Right ventricle myocardium inferior (tissue), 1 donor: ENCODE measurements at places on chromosomes 16 and 17. TPM values are rescaled to one million over a fixed set of nuclear protein-coding genes. Genes with fewer than 3 reads are reported as not detected.

DNA sequence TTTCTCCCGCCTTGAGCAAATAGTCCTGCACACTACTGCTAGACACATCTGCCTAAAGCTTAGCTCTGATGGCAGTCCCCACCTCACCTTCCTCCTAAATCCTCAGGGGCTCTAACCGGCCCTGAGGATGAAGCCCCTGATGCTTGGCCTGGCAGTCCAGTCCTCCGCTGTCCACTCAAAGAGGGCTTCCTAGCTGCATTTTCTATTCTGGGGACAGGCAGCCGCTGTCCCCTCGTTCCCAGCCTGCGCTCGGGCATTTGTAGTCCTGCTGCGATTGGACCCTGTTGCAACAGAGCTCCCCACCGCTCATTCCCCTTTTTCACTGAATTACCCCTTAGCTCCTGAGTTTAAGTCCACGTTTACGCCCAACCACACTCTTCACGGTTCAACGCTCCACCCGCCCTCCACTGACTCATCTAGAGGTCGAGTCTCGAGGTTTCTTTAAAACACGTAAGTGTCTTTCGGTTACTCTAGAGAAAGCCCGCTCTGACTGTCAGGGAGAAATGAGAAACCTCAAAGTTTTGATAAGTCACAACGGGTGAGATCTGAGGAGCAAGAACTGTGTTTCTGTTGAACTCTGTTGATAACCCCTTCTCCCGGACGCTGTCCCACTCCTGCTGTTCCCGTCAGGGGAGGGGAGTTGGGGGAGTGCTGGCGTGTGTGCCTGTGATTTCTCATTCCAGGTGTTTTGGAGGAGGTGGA lies 4.5 kb downstream of the CCR7 start:
- no peak for DNase-seq

DNA sequence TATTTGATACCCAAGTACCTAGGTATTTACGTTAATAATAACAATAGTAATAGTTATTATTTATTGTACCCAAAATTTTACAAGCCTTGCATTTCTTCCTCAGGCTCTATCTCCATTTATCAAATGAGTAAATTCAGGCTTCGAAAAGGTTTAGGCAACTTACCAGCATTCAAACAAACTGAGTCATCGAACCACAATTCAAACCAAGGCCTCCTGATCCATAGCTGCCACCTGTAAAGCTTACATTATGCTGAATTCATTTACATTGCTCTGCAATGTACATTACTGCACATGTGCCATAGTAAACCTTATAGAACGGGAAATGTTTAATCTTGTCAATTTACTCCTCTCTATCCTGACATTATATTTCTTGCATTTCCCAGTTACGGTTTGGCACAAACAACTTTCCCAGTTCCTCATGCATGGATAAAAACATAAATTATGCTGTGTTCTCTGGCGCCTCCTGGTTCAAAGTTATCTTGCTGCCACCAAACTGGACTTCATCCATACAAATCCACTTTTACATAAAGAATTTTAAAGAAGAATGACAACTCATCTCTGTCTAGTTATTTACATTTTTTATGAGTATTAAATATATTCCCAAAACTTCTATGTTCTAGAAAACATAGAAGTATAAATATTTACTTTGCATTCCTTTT lies 360.6 kb upstream of the SOX9 start:
- no peak for DNase-seq

- peak; percentile 89 for DNase-seq
These were observed 3.5 kb upstream of the RPL13 start for GRCh38 chr16:89556750-89557689.

Gene CD300A
- 2.4 TPM for total RNA-seq

- peak; percentile 81 for DNase-seq
These were observed 964 bp upstream of the FAAP100 start for GRCh38 chr17:81553018-81553615.

DNA sequence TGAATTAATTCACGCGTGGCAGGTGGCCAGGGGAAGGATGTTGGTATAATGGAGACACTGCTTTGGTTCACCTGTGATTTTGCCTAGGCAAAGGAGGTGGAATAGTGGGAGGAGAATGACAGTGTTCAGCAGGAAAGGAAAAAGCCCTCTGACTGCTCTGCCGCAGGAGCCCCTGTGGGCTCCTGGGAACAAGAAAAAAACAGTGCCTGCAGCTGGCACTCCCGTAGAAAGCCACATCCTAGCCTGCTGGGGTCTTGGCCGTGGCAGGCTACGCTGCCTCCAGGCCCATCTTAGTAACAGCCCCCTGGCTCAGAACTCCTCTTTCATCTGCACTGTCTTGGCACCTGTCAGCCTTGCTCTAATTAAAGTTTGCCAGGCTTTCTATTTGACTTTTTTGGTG lies 20.6 kb downstream of the ADORA2B start:
- DNase-seq: no peak

DNA sequence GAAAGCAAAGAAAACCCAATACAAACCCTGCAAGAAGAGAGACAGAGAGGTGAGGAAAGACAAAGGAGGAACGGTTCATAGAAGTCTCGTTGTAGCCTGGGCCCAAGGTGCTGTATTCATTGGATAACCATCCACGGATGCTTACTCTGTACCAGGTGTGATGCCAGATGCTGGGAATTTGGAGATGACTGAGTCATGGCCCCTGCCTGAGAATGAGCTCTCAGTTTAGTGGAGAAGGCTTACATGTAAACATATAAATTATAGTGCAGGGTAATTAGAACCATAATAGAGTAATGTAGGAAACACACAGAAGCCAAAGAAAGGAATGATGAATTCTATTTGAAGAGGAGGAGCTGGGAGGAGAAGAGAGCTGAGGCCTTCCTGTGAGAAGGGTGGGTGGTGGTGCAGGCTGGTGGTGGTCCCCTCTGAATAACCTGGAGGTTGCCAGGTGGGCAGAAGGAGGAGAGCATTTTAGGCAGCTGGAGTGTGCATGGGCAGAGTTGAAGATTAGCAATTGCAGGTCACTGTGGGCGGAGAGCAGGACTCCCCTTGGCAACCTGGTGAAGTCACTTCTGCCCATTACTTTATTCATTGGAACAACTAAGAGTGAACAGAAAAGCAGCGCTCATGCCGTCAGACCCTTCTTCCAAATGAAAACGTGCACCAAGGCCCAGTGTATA lies 7.7 kb upstream of the ZG16 start:
- no peak for DNase-seq

GRCh38 chr17:68221786-68222185 lies 26.1 kb upstream of the AMZ2 start:
- DNase-seq: no peak
